ENCODE measurements at places on chromosomes 4 and X. TPM values are rescaled to one million over a fixed set of nuclear protein-coding genes. Genes with fewer than 3 reads are reported as not detected.

Gene CYLC1
- polyA plus RNA-seq, result not detected

Gene CXCL11
- 0.32 TPM for polyA plus RNA-seq

DNA sequence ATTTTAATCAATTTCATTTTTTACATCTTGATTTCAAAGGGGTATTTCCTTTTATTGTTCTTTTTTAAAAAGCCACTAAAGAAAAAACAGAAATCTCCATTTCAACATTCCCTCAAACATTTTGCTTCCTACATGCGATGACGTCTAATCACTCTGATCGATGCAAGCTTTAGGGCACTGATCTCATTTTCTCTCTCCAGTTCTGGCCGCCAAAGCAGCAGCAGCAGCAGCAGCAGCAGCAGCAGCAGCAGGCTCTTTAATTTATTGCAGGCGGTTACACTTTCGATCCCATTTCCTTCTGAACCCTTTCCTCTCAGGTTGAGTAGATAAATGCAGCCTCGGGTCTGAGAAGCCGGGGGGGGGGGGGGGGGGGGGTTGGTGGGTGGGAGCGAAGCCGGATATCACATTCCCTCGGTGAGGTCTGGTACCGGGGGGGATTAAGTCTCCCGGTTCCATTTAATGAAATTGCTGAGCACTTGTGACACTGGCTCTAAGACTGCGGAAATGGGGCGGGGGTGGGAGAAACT, 3.4 kb upstream of the PCDH7 start:
- DNase-seq, result no peak

DNA sequence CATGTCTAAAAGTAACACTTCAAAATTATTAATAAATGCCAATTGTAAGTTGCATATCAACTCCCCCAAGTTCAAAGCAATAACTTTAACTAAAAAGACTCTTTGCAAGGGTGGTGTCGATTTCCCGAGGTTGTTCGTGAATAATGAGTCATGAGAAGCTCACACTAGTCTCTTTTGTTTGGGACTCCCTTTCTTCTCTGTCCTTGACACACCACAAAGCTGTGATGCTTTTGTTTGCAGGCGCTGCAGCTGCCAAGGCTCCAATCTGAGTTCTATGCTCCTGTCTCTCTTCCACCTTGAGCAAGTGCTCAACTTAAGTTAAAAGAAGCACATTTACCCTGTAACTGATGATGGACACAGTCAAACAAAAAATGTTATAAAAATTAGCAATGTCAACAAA, 65.9 kb downstream of the FAT1 start:
- DNase-seq, result no peak

Gene CT45A1
- not detected for polyA plus RNA-seq

- no peak for DNase-seq
These were observed 2.3 kb downstream of the FAM47C start for GRCh38 chrX:37010496-37010895.

DNA sequence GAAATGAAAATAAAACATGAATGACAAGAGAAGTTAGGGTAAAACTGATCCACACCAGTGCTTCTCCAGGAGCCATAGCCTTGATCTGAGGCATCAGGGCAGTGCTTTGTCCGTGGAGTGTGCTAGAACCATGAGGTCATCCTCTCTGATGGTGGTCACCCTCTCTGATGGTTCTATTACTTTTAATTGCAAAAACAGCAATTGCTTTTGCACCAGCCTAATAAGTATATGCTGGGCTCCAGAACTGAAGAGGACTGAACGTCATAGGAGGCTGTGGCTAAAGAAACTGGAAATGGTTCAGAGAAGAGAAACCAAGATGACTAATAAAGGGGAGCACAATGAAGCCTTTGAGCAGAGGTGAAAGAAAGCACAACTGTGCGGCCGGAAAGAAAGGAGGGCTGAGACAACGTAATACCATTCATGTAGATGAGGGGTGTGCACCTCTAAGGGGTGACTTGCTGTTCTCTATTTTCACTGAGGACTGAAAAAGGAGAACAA, 17.0 kb upstream of the TMEM154 start:
- no peak for DNase-seq

- DNase-seq, result no peak
These were observed 21.9 kb upstream of the ADH4 start for GRCh38 chr4:99165978-99166377.

DNA sequence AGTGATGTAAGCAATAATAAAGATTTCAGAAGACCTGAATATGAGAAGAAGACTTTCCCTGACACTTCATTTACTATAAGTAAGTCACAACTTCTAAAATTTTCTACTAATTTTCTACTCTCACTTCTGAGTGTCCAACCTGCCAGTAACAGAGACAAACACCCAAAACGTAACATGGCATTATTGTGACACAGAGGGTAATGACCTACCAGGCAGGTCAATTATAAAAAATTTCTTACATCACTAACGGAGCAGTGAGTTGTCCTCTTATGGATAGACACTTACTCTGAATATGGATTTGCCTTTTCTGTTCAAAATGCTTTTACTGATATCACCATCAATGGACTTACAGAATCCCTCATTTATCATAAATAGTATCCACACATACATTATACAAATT, 405.9 kb upstream of the MAGEB16 start:
- no peak for DNase-seq

- DNase-seq, result no peak
These were observed 134.9 kb upstream of the VEGFC start for GRCh38 chr4:176927664-176928063.

Gene EIF2S3
- polyA plus RNA-seq, result 170 TPM

Gene BEX1
- polyA plus RNA-seq, result 52.6 TPM

GRCh38 chrX:38375891-38376290, 23.5 kb downstream of the OTC start:
- DNase-seq, result no peak

DNA sequence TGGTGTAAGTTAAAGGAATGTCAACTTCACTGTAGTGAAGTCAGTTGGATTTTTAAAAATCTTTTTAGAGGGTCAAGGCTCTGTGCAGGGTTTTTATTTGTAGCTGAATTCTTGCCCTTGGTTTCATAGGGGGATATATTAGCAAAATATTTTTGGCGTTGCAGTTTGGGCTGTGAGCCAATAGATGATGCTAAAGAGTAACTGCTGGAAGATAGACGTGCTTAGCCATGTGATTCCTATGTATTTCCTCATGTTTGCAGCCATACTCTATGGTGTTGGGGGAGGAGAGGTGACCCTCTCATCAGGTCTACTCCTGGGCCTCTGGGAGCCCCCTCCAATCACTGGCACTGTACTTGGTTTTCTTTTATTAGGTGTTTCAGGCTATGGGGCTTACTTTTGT, 246.7 kb upstream of the ARHGAP24 start:
- no peak for DNase-seq

GRCh38 chr4:40202474-40202873, 5.6 kb downstream of the RHOH start:
- no peak for DNase-seq

DNA sequence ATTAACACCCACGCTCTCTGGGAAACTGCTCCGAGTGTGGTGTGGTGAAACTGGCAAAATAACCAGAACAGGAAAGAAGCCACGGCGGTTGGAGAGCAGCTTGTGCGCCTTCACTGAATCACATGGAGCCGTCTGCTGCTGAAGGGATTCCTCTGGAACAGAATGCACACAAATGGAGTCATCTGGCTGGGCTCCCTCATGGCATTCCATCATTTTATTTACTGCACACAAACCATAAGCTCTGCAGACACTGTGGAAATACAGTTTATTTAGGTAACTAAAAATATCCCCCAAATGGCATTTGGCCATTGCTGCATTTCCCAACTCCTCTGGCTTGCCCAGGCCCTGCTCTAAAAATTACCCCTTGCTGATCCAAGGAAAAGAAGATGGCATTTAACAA, 187.0 kb upstream of the S100G start:
- no peak for DNase-seq

DNA sequence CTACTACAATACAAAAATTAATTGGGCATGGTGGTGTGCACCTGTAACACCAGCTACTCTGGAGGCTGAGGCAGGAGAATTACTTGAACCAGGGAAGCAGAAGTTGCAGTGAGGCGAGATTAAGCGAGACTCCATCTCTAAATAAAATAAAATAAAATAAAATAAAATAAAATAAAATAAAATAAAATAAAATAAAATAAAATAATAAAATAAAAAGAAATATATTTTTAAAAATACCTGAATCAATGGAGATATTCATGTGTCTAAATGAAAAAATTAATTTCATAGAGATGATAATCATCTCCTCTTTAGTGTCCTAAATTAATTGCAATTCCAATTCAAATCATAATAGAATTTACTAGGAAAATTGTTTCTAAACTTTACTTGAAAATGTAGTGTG, 406.1 kb upstream of the POU3F4 start:
- DNase-seq, result no peak

DNA sequence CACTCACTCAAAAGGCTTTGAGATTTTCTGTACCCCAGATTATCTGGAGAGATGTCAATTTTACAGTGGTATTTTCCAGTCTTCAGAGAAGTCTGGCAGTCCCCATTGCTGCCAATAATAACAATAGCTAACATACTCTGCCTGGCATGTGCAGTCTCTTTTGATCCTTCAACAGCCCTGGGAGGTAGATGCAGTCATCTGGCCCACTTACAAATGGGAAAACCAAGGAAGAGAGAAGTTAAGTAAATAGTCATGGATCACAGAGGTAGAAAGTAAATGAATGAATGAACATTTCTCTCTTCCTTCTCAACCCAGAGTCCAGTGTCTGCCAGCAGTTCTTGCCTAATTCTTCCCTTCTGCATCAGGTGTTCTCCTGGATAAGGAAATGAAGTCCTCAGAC, 113.0 kb upstream of the EDNRA start:
- no peak for DNase-seq

- DNase-seq, result no peak
These were observed 3.6 kb downstream of the CWH43 start for GRCh38 chr4:48989461-48990203.

- DNase-seq, result peak; percentile 2
These were observed 852 bp upstream of the WDR44 start for GRCh38 chrX:118345045-118345463.

- no peak for DNase-seq
These were observed 220.2 kb upstream of the LCORL start for GRCh38 chr4:18241727-18242126.

Gene CRLF2
- polyA plus RNA-seq, result not detected

DNA sequence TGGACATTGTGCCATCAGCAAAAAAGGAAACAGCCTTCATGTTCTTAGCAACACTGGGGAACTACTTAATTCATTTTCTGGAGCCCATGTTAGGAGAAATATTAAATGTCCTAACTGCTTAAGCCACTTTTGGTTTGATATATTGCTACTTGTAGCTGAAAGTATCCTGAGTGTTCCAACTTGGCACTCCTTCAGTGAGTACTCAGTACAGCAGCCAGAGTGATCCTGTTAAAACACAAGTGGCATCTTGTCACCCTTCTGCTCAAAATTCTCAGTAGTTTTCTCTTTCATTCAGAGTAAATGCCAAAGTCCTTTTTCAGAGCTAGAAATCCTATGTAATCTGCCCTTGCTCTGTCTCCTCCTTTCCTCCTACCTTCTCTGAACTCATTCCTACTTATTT, 522.0 kb downstream of the GRID2 start:
- DNase-seq, result no peak

- no peak for DNase-seq
These were observed 100.2 kb downstream of the ANAPC4 start for GRCh38 chr4:25477221-25477620.

DNA sequence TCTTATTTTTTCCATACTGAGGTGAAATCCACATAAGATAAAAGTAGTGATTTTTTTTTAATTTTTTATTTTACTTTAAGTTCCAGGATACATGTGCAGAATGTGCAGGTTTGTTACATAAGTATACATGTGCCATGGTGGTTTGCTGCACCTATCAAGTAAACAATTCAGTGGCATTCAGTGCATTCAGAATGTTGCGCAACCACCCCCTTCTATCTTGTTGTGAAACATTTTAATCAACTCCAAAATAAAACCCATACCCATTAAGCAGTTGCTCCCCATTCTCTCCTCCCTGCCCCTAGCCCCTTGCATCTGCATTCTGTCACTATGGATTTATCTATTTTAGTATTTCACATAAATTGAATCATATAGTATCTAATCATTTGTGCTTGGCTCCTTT, 121.2 kb downstream of the KLHL13 start:
- no peak for DNase-seq

Gene CSAG1
- polyA plus RNA-seq, result not detected

DNA sequence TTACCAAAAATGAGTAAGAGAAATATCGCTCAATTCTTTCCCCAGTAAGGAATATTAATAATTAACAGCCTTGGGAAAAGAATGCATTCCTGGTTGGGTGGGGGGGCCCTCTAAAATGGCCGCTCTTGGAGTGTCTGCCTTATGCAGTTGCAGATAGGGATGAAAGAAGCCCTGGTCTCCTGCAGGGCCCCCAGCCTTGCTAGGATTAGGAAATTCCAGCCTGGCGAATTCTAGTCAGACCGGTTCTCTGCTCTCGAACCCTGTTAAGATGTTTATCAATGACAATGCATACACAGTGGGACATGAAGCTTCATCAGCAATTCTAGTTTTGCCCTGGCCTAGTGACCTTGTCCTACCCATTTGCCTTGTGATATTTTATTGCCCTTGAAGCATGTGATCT, 1047.7 kb upstream of the GRID2 start:
- DNase-seq, result no peak

DNA sequence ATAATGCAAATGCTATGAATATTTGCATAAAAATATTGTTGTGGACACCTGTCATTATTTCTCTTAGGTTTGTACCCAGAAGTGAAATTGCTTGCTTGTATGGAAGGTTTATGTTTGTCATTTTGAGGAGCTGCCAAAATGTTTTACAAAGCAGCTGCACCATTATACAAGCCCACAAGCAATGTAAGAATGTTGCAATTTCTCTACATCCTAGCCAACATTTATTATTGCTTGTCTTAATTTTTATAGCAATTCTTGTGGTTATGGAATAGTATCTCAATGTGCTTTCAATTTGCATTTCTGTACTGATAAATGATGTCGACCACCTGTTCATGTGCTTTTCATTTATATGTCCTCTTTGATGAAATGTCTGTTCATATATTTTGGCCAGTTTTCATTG, 18.7 kb upstream of the RBMX start:
- DNase-seq, result no peak

- DNase-seq, result no peak
These were observed 880.5 kb upstream of the POU3F4 start for GRCh38 chrX:82627568-82627967.

- DNase-seq, result no peak
These were observed 73.8 kb upstream of the DCLK2 start for GRCh38 chr4:150004481-150004880.

DNA sequence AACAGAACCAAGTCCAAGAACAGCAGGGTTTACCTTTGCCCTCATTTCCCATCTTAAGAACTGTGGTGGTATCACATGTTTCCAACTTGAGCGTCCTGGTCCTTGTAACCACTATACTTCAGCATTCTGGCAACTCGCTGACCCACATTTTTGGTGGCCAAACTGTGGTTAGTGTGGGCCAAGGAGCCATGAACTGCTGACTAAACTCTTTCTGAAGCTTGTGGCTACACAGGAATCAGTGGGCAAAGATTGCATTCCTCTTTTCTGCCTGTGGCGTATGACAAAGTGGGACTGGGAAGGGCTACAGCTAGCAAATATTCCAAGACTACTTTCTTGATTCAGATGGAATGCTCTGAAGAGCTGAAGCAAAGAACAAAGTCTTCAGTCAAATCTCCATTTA, 106.3 kb upstream of the MID1 start:
- DNase-seq, result no peak

All from right renal cortex interstitium (tissue), 3 donors.